ENCODE measurements at places on chromosomes 5 and 9. TPM values are rescaled to one million over a fixed set of nuclear protein-coding genes. Genes with fewer than 3 reads are reported as not detected.

Gene KCNN2
- not detected for total RNA-seq

Gene ROPN1L
- total RNA-seq: not detected

Gene PTPRD
- 9.6 TPM for total RNA-seq

Gene SEMA6A
- 0.11 TPM for total RNA-seq

Gene SLC34A1
- total RNA-seq: 0.10 TPM

Gene PCAT7
- 1.1 TPM for total RNA-seq

Gene GFI1B
- not detected for total RNA-seq

Gene KIF12
- total RNA-seq: not detected

Gene PJA2
- 26.2 TPM for total RNA-seq

Gene ZFR
- total RNA-seq: 83.1 TPM

Data from HT1080 (cell line).